Brain (organoid and tissue), 16 donors: ENCODE measurements at places on chromosomes 7 and 10.

GRCh38 chr7:12637328-12637727 lies 50.1 kb upstream of the ARL4A start:
- no peak for DNase-seq

- DNase-seq = no peak
These were observed 2.6 kb upstream of the CYP26A1 start for GRCh38 chr10:93071177-93071472.

- no peak for DNase-seq
These were observed 339.0 kb upstream of the ZMIZ1 start for GRCh38 chr10:78729800-78730199.

DNA sequence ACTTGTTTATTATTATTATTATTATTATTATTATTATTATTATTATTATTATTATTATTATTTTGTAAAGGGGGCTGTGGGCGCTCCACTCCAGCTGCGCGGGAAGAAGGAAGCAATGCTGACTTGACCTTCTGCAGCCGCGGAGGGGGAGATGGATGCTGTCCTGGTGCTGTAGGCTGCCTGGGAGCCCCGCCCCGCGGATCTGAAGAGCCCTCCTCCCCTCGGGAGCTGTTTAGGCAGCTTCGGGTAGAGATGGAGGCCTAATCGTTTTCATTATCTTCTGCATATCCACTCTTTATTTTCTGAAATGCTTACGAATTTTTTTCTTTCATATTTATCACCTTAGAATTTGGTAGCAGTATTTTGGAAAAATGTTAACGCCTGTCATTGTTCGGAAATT lies 101.2 kb upstream of the KLF6 start:
- no peak for DNase-seq

DNA sequence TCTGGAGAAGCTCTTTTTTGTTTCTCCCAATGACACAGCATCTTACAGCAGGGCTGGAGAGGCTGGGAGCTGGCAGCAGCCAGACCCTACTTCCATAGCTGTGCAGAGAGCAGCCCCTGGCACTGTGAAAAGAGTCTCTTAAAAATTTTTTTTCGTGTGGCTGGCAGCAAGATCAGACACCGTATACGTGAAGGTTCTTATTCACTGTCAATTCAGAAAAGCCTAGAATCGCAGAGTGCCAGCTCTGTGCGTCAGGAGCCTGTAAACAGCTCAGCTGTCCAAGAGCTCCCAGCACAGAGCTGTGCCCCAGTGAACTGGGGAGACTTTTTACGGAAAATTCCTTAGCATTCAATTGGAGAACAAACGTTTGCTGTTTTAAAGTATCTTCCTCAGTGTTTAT lies 6.5 kb downstream of the BAG3 start:
- DNase-seq = peak; percentile 50

GRCh38 chr10:105259201-105259600 lies 618.1 kb downstream of the SORCS3 start:
- DNase-seq = no peak

DNA sequence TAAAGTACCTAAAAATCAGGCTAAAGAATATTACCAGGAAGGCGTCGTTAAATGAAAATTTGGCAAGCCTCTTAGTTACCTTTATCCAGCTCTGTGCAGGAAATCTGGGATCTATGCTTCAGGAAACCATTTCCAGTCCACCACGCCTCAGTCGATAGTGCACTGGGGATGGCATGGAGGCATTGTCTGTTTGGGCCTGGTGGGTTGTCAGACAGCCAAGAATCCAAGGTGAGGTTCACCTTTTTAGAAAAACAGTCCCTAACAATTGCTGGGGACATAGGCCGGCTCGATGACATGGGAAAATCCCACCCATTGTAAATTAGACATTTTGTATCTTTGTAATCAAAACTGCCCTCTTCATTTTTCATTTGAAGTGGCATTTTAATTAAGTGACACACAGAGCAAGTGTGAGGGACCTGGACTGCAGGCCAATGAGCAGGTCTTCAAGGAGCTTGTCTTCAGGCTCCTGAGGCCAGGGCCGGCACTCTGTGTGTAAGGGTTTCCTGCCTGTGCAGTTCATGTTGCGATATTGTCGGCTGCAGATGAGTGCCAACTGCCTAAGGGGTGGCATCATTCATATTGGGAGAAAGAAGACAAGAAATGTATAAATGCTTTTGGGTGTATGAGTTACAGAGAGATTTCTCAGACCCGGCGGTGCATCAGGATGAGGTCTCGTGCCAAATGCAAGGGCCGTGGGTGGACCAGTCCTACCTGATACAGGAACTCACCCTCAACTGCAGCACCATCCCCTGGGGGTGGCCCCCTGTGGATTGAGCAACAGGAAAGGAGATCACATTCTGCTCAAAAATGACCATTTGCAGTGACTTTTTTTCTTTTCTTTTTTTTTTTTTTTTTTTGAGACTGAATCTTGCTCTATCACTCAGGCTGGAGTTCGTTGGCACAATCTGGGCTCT lies 80.8 kb downstream of the PTPRE start:
- DNase-seq = no peak

DNA sequence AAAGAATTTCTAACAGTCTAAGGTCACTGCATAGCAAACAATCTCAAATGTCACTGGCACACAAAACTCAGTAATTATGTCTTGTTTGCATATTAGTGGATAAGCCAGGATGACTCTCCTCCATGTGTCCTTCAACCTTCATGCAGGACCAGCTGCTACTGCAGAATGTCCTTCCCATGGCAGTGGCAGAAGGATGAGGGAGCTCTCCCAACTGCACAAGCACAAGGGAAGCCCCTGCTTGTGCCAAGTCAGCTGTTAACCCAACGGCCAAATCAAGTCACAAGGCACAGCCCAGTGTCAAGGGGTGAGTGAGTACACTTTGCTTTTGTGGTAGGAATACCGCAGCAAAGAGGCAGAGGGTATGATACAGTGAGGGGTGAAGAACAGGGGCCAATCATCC lies 59.3 kb upstream of the VWC2 start:
- no peak for DNase-seq

GRCh38 chr7:73828107-73828803 lies 2.5 kb upstream of the CLDN4 start:
- no peak for DNase-seq

DNA sequence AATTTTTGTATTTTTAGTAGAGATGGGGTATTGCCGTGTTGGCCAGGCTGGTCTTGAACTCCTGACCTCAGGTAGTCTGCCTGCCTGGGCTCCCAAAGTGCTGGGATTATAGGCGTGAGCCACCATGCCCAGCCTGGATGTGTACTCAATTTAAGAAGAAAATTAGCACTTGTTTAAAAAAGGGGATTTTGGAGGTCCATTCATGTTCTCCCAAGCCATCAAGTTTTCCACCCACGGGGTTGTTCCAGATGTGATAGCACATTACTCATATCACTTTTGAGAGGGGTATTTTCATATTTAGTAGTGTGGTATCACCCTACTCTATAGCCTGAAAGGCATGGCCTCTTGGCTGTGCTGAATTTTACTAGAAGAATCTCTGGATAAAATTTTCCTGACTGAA lies 10.5 kb upstream of the SLC26A3 start:
- no peak for DNase-seq

DNA sequence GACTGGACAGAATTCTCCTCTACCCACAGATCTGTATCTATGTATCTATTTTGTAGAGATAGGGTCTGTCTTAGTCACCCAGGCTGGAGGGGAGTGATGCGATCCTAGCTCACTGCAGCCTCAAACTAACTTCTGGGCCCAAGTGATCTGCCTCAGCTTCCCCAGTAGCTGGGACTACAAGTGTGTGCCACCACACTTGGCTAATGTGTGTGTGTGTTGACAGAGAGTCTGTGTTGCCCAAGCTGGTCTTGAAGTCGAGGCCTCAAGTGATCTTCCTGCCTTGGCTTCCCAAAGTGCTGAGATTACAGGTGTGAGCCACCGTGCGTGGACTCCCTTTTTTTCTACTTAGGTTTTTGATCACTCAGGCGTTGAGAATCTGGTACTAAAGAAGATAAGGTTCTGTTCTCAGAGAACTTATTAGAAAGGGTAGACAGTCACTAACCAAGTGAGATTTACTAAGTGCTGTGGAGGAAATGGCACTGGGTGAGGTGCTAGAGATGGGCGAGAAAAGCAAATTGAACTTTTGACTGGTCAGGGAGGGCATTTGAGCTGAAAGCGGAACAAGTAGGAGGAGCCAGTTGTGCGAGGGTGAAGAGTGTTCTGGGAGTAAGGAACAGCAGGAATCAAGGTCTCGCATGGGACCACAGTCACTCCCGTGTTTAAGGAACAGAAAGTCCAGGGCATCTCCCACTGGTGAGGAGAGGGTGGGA lies 18.0 kb downstream of the NDUFB2 start:
- DNase-seq = no peak

- no peak for DNase-seq
These were observed 48.8 kb downstream of the UBE2H start for GRCh38 chr7:129903935-129904334.

- DNase-seq = no peak
These were observed 34.2 kb downstream of the CAMK2B start for GRCh38 chr7:44291066-44291732.

DNA sequence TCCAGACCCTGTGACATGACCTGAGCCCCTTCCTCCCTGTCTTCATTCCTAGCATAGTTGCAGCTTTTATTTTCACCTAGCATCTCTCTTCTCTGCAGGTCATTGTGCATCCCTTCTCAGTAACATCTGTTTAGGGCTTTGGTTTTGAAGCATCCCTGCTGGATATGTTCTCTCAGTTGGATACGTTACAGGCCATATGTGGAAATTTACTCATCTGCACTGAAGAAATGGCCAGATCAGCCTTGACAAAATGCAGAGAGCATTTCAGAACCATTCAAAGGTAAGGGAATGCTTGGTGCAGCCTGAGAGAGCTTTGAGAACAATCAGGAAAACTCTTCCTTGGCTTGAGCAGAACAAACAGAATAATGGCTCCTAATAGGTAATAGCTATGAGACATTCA lies 647.0 kb downstream of the KCNMA1 start:
- DNase-seq = no peak

DNA sequence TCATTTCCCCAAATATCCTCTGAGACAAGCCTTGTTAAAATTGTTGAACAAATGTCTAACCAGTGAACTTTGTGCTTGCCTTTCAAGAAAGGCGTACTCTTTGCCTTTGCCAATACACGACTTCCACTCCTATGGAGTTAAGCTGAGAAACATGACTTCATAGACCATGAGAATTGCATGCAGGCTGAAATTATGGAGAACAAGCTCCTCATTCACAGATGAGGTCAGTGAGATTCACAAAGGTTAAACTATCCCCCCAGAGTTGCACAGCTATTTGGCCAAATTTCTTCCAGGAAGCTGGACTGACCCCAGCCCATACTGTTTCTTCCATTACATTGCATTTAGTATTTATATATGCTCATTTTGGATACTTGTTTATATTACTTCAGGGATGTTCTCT lies 221.4 kb upstream of the SEMA3C start:
- DNase-seq = no peak

DNA sequence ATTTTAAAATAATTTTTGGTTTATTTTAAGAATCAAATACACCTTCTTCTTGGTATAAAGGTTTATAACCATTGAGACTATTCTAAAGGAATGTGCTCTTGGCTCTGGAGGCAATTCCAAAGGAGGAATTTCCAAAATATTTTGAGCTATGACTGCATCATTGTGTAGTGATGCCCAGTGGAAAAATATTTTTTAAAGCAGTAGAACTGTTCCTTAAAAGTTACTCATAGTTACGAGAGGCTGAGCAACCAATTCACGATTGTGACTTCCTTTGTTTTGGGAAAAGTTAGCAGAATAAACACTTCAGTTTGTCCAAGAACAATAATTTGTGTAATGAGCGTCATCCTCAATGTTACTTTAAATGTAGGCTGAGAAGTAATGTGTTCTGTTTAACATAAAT lies 233.6 kb downstream of the BAMBI start:
- DNase-seq = no peak

- peak; percentile 18 for DNase-seq
These were observed 46.0 kb upstream of the CDK1 start for GRCh38 chr10:60732198-60732806.

GRCh38 chr7:51789489-51789888 lies 472.9 kb upstream of the COBL start:
- peak; percentile 43 for DNase-seq

GRCh38 chr10:101782811-101783735 lies at the start of gene NPM3:
Gene NPM3, minus strand, starts transcription at chr10:101783446. Its CDS starts 56 bp downstream, at chr10:101783390.
- DNase-seq = peak; percentile 94

DNA sequence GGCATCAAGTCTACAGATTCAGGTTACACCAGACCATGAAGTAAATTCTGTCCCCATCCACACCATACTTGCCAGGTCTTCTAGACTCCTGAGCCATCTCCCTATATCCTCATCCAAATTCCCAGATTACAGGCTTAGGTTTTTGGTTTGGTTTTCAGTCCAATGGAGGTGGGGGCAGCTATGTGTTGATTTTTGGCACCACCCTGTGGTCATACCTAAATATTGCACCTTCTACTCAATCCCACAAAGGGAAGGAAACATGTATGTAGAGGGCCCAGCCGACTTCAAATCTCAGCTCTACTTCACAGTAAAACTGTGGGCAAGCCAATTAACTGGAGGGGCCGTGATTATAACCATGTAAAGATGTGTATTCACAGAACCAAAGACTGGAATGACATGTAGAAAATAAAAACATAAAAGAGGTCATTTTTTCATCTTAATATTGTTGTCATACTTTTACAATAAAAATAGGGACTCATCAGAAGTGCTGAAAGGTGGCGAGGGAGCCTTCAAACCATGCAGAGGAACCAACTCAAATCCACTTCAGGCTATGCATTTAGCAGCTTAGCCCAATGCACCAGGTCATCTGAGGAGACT lies 19.8 kb downstream of the ERCC6 start:
- peak; percentile 87 for DNase-seq

DNA sequence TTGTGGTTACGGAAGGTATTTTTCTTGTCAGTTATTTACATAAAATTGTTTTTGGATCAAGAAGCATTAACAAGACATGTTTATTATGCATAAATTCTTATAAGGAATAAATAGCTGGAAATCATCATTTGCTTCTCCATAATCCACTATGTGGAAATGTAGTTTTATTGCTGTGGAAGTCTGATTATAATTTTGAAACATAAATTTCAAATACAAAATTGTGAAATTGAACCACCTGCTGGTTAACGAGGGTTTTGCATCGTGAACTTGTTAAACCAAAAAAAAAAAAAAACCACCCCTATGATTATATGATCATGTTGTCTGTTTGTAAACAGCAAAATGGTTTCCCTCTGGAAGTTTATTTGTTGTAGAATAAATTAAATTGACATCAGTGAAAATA lies 25.9 kb downstream of the ABRAXAS2 start:
- peak; percentile 49 for DNase-seq

DNA sequence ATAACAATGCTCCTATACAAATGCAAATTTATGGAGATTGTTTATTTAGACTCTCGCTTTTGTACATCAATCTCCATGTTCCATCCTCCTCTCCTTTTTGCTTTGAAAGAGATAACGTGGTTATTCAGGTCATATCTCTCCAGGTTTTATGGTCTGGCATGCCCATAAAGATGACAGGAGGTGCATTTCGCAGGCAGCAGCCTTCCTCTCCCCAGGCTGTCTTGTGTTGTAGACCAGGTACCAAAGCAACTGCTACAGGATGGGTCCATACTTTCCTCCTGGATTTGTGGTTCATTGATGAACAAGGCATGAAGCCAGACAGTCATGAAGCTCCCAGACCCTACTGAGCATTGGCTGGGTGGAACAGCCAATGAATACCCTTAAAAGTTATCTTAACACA lies 400.2 kb upstream of the NPVF start:
- DNase-seq = no peak

- no peak for DNase-seq
These were observed 53.1 kb upstream of the NKX6-2 start for GRCh38 chr10:132839061-132839460.

- no peak for DNase-seq
These were observed 50.1 kb upstream of the HDAC9 start for GRCh38 chr7:18445483-18445882.
